ENCODE measurements at places on chromosomes 6 and 20.

DNA sequence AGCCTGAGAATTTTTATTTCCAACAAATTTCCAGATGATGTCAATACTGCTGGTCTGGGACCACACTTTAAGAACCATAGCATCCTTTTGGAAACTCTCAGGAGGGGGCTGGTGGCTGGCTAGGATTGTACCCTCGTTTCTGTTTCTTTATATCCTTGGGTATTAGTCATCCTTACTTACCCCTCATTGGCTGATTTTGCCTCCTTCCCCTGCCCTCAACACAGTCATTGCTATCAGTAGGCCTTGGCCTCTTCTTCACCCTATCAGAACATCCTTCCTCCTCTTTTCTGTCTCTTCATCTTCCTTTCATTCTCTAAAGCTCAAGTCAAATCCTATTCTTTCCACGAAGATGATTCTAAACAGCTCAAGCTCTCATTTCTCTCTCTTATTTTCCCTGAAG lies 148.5 kb downstream of the ELOVL4 start:
- no peak for DNase-seq

DNA sequence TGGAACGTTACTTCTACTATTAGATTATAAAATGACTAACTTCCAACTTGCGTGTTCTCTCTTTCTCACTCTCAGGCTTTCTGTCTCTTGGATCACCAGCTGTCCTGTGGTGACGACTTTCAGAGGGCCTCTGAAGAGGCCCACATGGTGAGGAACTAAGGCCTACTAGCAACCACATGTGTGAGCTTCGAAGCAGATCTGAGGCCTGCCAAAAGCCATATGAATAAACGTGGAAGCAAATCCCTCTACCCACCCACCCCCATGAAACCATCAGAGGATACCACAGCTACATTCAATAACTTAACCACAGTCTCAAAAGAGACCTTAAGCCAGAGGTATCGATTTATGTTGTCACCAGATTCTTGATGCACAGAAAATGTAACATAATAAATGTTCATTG lies 13.5 kb upstream of the BMP5 start:
- no peak for DNase-seq

DNA sequence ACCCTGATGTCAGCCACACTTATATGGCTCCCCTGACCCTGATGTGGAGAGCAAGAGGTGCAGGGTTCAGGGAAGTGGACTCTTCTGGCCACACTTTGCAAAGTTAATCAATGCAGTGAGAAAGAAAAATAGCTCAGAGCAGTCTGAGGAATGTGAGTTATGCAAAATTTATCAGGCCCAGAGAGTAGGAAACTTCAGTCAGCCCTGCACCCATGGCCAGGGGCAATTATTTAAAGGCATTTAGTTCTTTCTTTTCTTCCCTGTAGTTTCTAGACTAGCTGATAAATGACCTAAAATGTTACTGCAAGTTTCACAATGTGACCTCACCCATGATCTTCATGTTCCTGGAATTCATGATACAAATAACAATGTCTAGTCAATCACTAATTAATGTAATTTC lies 143.7 kb upstream of the GGTLC1 start:
- no peak for DNase-seq

- DNase-seq = no peak
These were observed 114.2 kb downstream of the MAP3K7 start for GRCh38 chr6:90472716-90473115.

DNA sequence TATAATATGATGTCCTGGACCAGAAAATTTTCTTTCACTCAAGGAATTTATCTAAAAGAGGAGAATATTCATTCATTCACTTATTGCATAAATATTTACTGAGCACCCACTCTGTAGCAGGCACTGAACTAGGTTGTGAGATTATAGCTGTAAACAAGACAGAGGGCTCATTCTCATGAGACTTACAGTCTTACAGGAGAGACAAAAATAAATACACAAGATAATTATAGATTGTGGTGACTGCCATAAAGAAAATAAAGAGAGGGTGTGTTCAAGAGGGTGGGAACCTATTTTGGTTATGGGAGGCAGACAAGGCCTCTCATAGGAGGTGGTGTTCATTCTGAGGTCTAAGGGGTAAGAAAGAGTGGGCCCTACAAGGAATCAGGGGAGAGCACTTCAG lies 109.9 kb upstream of the SUPT3H start:
- no peak for DNase-seq

DNA sequence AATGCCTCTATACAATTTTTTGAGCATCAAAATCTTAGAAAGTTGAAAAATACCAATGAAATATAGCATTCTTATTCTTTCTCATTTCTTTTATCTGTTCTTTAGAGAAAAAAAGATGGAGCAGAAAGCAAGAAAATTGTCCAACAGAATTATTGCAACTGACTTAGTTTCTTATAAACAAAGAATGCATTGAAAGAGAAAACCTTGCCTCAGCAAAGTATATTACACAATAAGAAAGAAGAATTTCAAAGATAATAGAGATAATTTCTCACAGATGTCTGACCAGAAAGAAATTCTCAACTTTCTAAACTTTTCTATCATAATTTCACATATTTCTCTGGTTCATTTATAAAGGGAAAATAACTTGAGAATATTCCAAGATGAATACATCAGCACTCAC lies 47.0 kb upstream of the PRND start:
- DNase-seq = no peak

- DNase-seq = no peak
These were observed 278.2 kb downstream of the CLIC5 start for GRCh38 chr6:45737331-45738056.

DNA sequence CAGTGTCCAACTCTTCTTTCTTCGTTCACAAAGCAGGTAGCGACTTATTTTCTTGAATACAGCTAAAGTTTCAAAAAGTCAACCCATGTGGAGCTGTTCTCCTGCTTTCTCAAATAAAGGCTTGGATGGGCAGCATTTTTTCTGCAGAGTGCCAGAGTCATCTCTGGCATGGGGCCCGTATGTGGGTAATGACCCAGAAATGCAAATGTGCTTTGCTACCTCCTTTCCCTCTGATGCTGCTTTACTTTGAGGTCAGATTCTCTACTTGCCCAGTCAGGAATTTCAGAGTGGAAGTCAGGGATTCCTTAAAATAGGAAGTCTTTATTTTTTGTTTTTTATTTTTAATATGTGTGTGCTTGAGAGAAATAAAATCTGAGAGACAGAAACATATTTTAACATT lies 4.9 kb downstream of the NKAIN2 start:
- peak; percentile 50 for DNase-seq

GRCh38 chr6:108768792-108769524 lies 79.3 kb upstream of the ARMC2 start:
- DNase-seq = no peak

GRCh38 chr6:32608362-32608761 lies 18.7 kb upstream of the HLA-DRB1 start:
- no peak for DNase-seq

GRCh38 chr6:15079288-15079817 lies 166.5 kb upstream of the JARID2 start:
- no peak for DNase-seq

GRCh38 chr20:51043811-51044210 lies 20.9 kb upstream of the KCNG1 start:
- no peak for DNase-seq

- DNase-seq = no peak
These were observed 6.9 kb downstream of the MANBAL start for GRCh38 chr20:37296371-37296770.

GRCh38 chr6:24899997-24900325 lies 35.8 kb downstream of the RIPOR2 start:
- no peak for DNase-seq

DNA sequence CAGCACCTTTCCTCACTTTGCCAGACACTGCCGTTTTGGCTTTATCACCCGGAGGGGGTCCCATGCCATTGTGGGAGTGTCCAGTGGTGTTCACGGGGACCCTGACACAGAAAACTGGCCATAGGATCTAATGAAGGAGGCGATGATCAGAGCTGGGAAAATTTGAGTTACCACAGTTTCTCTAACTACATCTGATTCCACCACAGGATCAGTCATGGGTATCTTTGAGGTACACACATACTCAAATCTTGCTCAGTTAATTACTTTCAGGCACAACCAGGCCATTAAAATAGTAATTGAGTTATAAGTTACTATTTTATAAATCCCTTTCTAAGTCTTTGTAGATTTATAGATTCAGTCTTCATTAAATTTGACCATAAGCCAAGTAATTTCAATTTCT lies 215.1 kb downstream of the PRL start:
- DNase-seq = no peak

DNA sequence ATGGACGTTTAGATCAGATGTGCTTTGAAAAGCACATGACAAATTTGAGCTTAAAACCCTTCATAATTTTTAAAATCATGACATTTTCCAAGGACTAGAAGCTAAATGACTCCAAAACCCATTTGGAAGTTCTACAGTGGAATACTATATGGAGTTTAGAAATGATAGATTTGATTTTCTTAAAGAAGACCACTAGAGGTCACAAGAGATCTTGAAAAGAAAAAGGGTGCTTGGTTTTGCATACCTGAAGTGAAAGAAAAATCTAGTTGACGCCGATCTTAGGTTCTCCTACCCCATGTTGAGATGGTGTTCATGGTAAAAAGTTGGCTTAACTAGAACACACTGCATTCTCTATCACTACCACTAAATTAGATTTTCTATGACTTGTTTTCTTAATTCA lies 31.5 kb downstream of the CFAP61 start:
- DNase-seq = peak; percentile 6

GRCh38 chr6:143564484-143565017 lies 53.0 kb upstream of the FUCA2 start:
- no peak for DNase-seq

- no peak for DNase-seq
These were observed 17.8 kb upstream of the MLIP start for GRCh38 chr6:54093326-54093948.

DNA sequence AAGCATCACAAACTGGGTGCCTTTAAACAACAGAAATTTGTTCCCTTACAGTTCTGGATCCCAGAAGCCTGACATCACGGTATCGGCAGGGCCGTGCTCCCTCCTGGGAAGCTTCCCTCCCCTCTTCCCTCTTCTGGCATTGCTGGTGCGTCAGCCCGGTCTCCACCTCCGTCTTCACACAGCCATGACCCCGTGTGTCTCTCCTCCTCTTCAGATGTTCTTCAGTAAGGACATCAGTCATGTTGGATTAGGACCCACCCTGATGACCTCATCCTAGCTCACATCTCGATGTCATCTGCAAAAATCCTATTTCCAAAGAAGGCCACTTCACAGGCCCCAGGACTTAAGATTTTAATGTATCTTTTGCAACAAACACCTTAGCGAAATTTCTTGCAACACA lies 38.4 kb upstream of the TBXT start:
- DNase-seq = no peak

GRCh38 chr6:43582911-43583310 lies 6.9 kb downstream of the POLH start:
- no peak for DNase-seq

DNA sequence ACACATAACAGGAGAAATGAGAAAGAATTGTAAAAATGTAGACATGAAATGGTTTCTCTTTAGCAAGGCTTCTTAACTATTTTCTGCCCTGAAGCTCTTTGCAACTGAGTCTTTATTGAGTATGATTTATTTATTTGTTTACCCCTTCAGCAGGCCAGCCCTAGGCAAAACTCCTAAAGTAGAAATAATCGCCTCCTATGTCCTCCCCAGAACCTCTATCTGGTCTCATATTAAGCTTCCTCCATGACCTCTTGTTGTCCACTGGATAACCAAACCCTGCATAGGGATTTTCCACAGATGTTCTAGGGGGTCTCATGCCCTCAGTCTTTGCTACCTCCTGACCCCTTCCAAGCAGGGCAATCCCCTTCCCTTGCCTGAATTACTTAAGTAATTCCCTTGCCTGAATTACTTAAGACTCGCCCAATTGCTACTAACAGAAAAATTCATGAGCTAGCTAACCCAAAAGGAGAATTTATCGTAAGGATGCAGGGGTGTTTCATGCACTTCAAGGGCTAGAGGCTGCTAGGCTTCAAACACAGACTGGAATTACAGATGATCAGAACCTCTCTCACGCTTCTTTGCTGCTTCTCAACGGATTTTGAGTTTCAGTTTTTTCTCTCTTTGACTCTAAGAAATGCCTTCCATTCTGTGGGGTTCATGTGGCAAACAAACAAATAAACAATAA lies 425.9 kb upstream of the RNF217 start:
- DNase-seq = no peak

- no peak for DNase-seq
These were observed 48.3 kb downstream of the OR2B6 start for GRCh38 chr6:28005152-28005890.

DNA sequence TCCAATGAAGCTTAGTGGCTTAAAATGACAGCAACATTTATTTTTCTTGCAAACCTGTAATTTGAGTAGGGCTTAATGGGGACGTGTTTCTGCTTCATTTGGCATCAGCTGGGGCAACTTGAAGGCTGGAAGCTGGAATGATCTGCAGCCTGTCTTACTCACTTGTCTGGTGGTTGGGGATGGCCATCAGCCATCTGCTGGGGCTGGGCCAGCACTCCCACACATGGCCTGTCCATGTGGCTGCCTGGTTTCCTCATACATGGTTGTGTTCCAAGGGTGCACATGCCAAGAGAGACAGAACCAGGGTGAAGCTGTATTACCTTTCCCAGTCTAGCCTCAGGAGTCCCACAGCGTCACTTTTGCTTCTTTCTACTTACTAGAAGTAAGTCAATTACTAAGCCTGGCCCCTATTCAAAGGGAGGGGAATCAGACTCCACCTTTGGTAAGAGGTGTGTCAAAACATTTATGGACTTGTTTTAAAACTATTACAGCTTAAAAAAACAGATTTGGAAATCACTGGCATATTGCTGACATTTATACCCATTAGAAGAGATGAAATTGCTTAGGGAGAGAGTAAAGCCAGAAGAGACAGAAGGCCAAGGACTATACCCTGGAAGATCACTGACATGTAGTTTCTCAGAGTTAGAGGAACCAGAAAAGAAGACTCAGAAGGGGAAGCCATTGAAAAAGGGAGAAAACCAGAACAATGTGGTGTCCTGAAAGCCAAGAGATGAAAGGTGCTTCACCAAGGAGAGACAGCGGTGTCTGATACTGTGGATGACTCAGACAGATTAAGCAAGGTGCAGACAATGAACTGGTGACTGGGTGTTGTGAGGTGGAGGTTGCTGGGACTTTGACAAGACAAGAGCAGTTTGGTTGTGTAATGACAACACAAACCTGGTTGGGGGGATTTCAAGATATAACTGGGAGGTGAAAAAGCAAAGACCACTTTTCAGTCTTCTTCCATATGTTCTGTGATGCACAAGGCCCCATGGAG lies 345.2 kb downstream of the GJA1 start:
- DNase-seq = no peak

All from KG1 (cell line).